ENCODE measurements at places on chromosomes 7 and 10.
A peak's percentile ranks its signal among the peaks of the same experiment; 100 is the strongest.

DNA sequence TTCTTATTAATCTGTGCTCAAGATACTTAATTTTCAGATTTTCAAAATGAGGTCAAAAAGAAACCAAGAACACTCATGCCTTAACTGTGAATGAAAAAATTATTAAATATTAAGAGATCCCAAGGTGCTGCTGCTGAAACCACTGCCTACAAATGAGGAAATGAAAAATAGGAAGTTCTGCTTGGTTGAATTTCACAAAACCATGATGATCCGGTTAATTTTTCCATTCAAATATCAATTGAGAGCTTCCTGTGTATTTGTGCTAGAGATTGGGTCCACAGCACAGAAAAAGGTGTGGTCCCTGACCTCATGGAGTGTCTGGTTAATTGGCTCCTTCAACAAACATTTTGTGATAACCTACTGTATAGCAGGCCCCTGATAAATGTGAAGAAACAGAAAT, 132.7 kb upstream of the YAE1 start:
- DNase-seq = no peak

DNA sequence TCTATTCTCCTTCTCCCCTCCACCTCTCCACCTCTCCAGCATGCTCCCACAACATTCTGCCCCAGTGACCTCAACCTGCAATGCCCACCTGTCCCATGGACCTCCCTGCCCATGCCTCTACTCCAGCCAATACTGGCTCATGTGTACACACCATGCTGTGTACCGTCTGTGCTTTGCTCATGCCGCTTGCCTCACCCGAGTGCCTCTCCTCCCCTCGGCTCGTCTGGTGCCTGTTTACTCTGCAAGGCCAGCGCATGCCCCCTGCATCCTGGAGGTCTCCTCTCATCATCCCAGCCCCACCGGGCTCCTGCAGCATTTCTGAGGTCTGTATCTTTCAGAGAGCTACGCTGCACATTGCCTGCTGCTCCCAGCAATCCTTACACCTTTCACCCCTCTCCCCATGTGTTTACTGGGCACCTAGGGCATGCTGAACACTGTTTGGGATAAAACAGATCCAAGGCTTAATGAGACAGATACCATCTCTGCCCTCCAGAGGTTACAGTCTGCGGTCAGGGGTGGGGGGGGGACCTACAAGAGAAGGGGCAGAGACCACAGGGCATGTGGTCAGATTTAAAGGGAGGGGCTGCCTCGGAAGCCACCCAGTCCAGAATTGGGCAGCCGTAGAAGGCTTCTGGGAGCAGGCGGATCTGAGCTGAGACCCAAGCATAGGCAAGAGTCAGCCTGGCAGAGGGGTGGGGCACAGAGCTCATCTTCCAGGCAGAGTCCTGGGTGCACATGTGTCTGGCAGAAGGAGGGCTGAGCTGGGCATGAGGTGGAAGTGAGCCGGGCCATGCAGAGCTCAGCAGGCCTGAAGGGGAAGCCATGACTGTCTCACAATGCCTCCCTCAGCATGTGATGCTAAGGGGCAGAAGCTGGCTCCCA, 29.6 kb upstream of the PSAP start:
- DNase-seq = no peak

- no peak for DNase-seq
Observed at GRCh38 chr10:112838784-112839481, 111.1 kb upstream of the TCF7L2 start.

- DNase-seq = no peak
Observed at GRCh38 chr7:75054744-75055143, 18.9 kb downstream of the RCC1L start.

- DNase-seq = peak; percentile 23
Observed at GRCh38 chr10:92328993-92329392, 38.0 kb downstream of the MARCHF5 start.

- peak; percentile 34 for DNase-seq
Observed at GRCh38 chr10:484441-484924, 205.0 kb downstream of the DIP2C start.

DNA sequence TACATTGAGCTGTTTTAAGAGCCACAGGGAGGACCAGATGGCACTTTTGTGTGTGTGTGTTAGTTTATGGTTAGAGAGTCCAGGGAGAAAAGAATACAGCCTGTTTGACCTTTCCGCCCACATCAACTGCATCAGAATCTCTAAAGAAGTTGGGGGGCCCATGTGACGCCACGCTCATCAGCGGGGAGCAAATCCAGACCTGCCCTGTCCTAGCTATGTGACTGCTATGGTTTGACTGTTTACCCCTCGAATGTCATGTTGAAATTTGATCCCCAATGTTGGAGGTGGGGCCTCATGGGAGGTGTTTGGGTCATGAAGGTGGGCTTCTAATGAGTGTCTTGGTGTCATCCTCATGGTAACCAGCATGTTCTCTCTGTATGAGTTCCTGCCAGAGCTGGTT, 128.0 kb downstream of the ADRA2A start:
- no peak for DNase-seq

- no peak for DNase-seq
Observed at GRCh38 chr10:48691812-48692528, 7.3 kb downstream of the WDFY4 start.

DNA sequence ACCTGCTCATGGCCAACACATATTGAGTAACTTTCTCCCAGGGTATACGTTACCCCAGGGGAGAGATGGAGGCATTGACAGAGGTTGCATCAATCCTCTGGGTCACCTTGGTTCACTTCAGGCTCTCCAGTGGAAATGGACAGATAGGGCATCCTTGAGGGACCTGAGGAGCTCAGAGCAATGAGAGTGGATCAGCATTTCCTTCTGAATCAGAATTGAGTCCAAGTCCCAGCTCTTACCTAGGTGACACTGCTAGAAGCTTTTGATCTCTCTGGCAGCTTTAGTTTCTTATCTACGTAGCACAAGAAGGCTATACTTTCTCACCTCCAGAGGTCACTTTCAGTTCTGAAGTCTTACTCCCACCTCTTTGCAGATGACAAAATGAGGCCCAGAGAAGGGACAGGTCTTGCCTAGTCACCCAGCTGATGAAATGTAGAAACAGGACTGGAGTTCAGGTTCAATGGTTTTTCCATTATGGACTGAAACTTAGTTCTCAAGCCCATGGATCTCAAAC, 35.2 kb downstream of the PANK1 start:
- DNase-seq = peak; percentile 7

DNA sequence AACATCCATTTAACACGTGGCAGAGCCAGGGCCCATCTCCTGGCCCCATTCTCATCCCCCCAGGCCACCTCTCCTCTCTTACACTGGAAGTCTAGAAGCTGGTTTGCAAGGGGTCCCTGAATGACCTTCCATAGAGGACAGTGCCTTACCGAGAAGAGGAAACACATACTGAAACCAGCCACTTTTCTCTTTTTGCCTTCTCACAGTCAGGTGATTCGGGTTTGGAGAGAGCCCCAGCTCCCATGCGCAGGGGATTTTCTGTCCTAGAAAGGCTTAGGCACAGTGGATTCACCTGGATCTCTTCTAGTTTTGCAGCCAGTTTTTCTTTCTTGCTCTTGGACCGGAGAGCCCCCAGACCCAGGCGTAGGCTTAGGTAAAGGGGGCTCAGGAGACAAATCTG, 334.1 kb upstream of the C7orf33 start:
- DNase-seq = no peak

- no peak for DNase-seq
Observed at GRCh38 chr7:126569402-126569801, 683.3 kb downstream of the GRM8 start.

DNA sequence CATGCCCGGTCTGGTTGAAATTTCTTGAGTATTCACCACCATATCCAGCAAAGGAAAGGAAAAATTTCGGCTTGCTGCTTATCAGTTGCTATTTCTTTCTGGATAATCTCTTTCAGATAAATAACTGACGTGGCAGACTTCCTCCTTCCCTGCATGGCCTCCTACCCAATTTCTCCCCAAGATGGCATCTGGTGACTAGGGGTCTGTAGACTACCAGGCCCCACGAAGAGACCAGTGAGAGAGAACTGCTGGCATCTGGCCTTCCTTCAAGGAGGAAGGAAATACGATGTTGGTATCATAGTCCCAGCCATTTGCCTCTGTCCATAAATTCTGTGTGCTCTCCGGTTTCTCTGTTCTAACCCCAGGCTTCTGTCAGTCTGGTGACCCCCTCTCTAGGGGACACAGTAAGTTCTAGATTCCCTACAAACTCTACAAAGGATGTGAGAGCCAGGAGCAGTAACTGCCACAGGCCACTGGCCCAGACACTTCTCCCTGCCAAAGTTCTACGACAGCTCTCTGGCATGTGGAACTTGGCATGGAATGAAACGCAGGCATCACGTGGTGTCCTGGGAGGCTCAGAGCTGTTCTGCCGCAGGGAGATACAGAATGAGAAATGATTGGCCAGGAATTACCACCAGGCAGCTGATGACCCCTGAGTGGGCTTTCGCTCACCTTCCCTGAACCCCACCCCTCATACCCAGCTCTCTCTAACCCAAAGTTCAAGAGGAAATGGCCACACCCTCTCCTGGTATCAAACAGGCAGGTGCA, 30.0 kb upstream of the MSRB2 start:
- DNase-seq = no peak

- DNase-seq = no peak
Observed at GRCh38 chr10:33498391-33498891, 164.0 kb upstream of the NRP1 start.

DNA sequence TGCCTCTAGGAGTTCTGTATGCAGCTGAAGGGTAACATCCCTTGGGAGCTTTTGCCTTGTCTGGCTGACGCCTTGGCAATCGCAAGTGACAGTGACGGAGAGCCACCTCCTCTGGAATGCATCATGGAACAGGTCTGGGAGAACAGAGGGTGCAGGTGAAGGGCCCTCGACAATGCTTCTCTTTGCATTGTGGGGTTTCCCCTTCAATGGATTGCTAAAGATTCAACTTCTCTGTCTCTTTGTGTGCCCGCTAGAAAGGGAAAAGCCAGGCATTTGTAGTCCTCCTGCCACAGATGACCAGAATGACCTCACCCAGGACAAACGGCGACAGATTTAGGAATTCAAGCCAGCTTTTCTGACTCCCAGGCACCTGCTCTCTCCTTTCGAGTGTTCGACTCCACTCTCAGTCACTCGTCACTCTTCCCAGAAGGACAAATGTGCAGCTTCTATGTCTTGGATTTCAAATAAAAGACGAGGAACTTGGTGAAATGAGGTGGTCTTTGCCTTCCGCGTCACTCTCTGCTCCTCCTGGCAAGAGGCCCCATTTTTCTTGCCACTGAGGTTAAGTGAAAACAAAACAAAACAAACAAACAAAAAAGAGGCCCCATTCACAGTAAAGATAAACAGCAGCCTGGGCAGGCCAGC, 26.1 kb downstream of the IL2RA start:
- no peak for DNase-seq

DNA sequence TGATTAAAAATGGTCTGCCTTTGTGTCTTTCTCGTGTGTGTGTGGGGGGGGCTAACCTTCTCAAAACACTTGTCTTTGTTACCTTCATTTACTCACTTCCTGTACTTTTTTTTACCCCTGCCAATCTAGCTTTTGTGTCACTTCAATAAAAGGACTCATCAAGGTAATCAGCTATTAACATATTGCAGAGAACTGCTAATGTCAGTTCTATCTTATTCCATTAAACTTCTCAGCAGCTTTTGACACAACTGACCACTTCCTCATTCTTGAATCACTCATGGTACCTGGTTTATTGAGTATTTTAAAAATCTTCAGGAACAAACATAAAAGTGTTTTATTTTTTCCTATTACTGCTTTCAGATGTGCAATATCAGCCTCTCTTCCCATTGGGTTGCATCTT, 59.8 kb downstream of the SLC25A40 start:
- no peak for DNase-seq

- no peak for DNase-seq
Observed at GRCh38 chr7:157668221-157668883, 331.5 kb downstream of the DNAJB6 start.

DNA sequence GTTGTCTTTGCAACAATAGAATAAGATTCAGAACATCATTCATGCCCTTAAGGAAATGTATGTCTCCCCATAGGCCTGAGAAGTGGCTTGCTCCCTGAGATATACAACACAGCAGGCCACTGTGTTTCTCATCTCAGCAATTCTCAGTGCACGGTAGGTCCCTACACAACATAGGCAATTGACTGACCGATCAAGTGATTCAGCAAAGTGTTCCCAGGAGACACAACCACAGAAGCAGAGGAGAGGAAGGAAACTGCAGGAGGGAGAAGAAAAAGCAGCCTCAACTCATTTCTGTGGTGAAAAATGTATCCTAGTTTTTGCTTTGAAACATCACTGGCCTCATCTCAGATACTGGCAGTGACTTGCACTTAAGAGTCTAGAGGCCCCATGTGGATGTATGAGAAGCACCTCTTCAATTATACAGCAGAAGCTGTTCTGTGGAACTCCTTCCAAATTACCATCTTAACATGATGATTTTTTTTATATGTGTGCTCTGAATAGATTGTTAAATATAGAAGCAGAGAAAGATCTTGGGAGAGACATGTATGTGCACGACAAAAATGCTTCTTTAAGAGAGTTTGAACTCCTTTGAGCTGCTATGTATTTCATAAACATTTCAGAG, 306.8 kb downstream of the XPNPEP1 start:
- no peak for DNase-seq

DNA sequence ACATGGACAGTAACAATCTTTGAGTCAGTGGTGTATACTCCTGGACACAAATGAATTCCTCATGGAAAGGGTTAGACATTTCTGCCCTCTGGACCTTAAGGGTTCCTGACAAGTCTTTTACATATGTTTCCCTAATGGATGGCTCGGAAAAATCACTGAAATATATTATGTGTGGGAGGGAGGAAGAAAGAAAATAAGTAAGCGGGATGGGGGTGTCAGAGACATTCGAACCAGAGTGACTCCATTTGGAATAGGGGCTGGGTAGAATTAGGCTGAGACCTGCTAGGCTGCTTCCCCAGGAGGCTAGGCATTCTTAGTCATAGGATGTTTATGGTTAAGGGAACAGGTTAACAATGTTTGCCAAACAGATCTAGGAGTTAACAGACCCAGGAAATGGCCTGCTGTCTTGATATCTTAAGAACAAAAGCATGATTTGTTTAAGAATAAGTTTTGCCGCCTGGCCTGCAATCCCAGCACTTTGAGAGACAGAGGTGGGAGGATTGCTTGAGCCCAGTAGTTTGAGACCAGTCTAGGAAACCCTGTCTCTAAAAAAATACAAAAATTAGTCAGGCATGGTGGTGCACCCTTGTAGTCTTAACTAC, 1241.7 kb downstream of the TYW1 start:
- no peak for DNase-seq

GRCh38 chr10:53009961-53010907, 237.7 kb upstream of the MBL2 start:
- DNase-seq = no peak

DNA sequence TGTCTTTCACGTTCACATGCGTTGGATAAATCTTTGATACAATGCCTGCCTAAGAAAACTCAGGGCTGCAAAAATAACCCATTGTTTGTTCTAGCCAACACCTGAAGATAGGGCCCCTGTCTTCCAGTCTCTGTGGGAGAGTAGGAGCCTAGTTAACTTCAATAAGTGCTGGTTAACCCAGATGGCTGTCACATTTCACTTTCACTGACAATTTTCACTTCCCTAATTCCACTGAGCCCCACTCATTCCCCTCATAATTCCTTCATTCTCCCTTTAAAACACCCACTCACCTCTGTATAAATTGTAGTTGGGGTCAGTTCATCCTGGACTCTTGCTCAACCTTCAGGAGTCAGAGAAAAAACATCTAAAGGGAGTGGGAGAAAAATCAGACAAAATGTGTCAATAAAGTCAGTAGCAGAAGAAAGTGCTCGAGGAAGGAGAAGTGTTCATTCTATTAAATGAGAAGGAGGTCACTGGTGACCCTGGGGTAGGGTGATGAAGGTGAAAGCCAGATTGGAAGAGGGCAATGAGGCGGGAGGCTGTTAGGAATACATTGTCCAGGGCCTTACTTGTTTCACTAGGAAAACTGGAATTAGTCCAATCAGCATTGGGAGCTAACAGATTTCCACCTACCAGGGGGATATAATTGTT, 51.2 kb upstream of the ABI1 start:
- DNase-seq = no peak

- DNase-seq = peak; percentile 43
Observed at GRCh38 chr7:44769776-44770294, 21.2 kb downstream of the ZMIZ2 start.

All from activated CD4-positive, alpha-beta T cell treated with anti-CD3 and anti-CD28 coated beads, Interleukin-2, Interleukin-6, amounts not matched to agents 100 ng/mL and 50 ng/mL, durations not matched to agents 16 hours and 8 hours (primary cell).